ENCODE measurements at places on chromosomes 7 and 10.

DNA sequence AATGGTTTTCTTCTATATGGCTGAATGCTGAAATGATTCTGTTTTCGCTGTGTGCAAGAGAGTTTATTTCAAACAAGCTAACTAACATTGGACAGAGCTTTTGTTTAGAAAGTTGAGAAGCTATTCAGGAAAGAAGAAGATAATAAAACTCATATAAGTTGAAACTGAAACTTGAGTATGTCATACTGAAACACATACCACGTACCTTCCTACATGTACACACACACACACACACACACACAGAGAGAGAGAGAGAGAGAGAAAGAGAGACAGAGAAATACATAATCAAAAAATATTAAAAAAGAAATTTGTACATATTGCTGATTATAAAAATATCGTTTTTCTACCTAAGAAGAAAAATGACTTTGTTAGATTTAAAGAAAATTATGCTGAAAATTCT lies 561.9 kb upstream of the KCND2 start:
- no peak for DNase-seq

DNA sequence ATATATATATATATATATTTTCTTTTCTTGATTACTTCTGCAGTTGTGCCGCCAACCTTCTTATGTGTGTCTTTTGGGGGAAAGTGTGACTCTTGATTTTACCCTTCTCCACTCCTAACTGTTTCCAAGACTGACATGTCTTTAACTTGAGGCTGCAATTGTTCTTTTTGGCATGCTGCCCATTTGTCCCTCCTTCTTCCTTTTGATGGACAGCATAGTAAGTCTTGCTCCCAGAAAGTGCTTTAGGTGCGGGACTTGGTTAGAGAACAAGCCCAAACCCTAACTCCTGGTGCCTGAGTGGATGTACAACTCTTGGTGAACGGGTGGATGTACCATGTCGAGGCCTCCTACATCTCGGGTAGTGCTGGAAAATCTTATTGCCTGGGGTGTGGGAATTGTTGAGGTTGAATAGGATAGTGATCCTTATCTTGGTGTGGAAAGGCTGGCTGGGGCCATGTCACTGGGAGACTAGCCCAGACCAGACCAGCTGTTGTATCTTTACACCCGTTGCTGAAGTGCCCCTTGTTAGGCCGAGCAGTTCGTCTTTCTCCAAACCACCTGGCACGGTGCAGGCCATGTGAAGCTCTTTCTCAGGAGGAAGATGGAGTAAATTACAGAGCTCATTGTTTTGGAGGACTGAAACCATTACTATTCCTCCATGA lies 16.3 kb downstream of the TCF7L2 start:
- no peak for DNase-seq

DNA sequence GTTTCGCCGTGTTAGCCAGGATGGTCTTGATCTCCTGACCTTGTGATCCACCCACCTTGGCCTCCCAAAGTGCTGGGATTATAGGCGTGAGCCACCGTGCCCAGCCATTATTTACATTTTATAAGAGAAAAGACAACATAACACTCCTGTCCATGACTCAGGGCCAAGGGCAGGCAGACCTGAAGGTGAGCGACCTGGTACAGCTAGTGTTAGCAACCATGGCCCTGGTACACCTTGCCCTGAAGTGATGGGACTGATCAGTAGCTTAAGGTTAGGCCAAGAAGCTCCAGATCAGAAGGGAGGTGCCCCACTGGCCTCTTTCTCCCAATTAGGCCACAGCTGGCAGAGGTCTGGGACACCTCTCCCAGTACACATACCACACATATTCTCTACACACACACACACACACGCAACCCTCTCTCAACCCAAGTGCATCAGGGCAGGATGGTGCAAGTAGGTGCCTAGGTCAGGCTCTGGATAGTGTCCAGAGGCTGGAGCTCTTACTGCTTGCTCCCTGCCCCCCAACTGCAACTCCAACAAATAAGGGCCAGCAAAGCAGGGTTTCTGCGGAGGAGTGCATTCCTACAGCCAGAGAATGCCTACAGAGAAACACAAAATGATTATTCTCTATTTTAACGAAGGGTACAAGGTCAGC lies 43.8 kb downstream of the DPCD start:
- DNase-seq, result no peak

DNA sequence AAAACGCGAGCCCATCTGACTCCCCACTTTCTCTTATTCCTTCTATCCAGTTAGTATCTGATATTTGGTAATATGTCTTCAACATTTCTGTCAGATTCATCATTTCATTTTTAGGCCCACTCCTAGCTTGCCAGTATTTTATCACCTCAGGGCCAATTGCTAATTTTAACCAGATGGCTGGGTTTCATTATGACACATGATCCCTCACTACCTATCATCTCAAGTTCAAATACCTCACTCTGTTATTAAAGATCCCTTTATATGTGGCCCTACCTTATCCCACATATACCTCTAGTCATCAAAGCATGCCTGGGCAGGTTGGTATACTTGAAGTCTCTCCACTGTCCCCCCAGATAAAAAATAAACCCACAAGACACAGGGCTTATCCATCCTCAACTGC lies 104.9 kb downstream of the RNLS start:
- no peak for DNase-seq

GRCh38 chr7:85554236-85555178 lies 367.7 kb upstream of the SEMA3D start:
- no peak for DNase-seq

- DNase-seq, result no peak
These were observed 1.2 kb upstream of the SLC13A4 start for GRCh38 chr7:135729230-135729629.

DNA sequence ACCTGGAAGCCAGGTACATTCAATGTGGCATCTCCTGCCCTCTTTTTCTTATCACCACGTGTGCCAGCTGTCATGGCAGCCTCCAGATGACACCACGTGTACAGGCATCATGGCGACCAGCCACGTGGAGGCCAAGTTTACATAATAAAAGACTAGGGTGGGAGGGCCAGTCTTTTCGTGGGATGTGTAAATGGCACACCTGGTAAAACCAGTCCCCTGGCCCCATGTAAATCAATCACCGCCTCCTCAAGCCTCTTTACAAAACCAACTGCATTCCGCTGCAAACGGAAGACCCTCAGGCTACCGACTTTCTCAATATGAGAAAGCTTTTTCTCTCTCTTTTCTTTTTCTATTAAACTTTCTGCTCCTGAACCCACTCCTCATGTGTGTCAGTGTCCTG lies 65.1 kb upstream of the PHF14 start:
- DNase-seq, result no peak

DNA sequence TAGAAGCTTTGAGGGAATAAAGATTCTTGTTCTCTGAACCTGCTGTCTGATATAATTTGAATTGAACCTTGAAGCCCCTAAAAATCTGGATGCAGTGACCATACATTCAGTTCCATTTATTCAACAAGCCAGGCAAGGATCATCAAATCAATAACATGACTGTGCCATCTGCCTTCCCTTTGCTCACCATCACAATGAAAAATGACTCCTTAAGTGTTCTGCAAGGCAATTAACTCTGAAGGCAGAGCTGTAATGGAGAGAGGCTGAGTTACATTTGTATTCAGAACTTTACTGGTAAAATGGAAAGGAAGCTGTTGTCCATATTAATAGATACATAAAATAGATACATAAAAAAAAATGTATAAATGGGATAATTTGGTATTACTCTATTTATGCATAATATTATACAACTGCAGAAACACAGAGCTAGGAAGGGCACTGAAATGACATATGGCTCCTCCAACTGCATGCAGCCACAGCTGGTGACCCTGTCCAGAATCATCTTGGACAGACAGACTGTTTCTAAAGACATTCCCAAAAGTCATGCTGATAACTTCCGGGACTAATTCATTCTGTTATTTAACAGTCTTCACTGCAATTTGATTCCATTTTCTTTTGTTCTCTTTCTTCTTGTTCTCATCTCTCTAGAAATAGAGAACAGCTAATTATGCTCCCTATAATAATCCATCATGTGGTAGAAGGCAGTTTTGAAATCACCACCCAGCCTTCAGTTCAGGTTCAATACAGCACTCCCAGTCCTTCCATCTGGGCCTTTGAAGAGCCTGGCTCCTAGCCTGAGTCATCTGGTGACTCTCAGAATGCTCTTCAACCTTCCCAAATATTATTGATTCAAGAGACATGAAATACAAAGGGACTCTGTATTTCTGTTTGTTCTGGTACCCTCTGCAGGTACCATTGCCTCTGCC lies 412.6 kb downstream of the GFRA1 start:
- no peak for DNase-seq

DNA sequence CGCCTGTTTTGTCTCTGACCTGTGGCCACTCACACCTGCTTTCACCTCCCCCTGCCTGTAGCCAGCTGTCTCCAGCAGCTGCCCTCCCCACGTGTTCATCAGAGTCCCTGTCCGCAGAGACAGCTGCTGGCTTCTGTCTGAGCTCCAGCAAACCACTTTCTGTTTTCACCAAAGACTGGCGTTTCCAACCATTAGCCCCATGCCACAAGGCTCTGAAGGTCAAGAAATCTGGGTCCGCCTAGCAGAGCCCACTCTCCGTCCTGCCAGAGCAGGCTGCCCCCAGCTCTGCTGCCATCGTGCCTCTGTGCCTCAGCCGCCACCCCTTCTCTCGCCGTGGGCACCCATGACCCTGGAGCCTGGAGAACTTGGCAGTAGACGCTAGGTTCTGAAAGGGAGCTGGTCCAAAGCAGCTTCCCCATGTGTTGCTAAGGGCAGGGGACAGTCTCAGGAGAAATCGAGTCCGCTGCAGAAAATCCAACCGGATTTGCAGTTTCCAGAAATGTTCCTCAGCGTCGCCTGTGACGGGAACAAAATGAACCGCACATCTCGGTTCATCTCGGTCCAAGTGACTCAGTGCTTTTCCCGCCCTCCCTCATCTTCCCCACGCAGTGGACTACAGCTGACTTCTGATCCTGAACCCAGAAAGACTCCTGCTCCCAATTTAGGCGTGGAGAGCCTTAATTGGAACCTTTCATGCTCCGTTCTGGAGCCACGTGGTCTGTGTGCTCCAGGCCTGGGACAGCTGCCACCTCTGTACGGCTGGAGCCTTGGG lies 28.0 kb downstream of the TMEM120A start:
- no peak for DNase-seq

DNA sequence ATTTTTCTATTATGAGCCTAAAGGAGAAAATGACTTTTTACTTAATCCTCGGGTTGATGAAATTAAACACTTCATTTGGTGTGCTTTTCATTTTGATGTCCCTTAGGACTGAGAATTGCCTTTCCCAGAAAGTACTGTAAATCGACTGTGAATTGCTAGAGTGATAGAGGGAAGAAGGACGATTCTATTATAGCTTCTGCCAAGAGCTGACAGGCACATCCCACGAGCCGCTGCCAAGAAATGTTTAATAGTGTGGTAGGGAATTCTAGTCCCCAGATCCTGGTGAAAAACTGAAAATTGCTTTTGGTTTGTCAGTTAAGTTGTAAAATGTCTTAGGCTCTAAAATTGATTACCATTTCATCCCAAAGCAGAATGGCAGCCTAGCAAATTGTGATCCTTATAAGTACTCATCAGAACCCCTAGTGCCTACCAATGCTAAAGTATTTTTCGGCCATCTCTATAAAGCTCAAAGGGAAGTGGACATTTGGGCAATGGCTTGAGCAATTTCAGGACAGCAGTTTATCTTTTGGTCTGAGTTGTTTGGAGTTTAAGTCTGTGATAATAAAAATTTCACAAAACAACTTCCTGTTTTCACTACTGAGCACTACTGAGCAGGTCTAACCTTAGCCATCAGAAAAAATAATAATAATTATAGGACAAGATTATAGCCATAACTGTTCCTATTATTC lies 44.6 kb upstream of the HYCC1 start:
- no peak for DNase-seq

- DNase-seq, result no peak
These were observed 1.1 kb downstream of the ZNF777 start for GRCh38 chr7:149459540-149460452.

- DNase-seq, result no peak
These were observed 123.9 kb upstream of the COL1A2 start for GRCh38 chr7:94270772-94271171.

GRCh38 chr7:27245124-27245797 lies 2.7 kb downstream of the EVX1 start:
- DNase-seq, result no peak

- DNase-seq, result no peak
These were observed 74.6 kb upstream of the C7orf33 start for GRCh38 chr7:148515728-148516695.

GRCh38 chr10:119754085-119754484 lies 28.2 kb downstream of the INPP5F start:
- DNase-seq, result no peak

DNA sequence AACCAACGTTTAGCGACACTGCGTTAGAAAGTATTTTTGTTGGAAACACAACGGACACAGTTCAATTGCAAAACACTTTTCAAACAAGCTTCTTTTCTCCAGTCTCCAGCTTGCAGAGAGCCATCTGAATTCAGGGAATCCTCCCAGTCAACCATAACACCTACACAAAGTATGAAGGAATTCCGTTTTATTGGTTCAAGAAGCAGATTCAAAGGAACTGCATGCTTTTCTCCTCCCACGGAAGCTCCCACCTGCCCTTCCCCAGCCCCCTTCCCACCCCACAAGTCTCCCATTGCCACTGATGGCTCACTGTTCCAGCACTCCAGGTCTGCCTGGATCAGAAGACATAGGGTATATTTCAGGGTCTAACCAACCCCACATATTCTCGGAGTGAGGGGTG lies 190.6 kb upstream of the TCF7L2 start:
- DNase-seq, result no peak

GRCh38 chr10:69253171-69253570 lies 25.1 kb upstream of the HK1 start:
- DNase-seq, result no peak

DNA sequence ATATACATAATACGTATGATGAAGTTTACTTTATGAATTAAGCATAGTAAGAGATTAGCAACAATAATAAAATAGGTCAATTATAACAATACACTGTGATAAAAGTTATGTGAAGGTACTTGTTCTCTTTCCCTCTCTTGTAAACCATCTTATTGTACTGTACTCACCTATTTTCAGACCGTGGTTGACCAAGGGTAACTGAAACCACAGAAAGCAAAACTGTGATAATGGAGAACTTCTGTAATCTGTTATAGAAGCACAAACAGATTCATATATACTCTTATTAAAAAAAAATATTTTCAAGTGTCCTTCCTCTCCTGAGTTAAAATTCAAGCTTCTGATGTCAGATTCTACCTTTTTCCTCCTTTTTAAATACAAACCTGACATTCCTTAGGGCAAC lies 1247.8 kb upstream of the SORCS1 start:
- DNase-seq, result no peak

Data from stimulated activated CD4-positive, alpha-beta T cell treated with anti-CD3 and anti-CD28 coated beads, TNF-alpha, amount 100 ng/mL, for 4 hours (primary cell).